Cerebellar nuclear complex (tissue), 1 donor: ENCODE measurements at places on chromosomes 1 and 21.

GRCh38 chr1:24465099-24465498 is 37.5 kb upstream of the RCAN3 start:
- DNase-seq: no peak

DNA sequence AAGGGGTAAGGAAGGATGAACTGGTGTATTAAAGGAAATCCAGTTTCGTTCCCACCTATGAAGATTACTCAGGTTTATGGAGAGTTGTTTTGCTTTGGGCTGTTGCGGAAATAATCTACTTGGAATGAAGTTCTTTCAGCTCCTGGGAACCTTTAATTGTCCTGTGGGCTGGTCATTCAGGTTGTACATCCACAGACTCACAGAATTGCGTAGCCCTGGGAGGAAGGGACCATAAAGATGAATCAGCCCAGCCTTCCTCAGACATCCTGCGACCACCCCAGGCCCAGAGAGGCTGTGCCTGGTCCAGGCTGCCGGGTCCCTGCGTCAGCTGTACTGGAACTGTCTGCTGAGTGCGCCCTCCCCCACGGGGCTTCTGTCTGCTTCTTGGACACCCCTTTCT is 72.7 kb downstream of the GALNT2 start:
- no peak for DNase-seq

- DNase-seq: no peak
Observed at GRCh38 chr1:207424570-207425131, 29.5 kb upstream of the CR2 start.

GRCh38 chr1:30490554-30491053 is 232.8 kb downstream of the MATN1 start:
- no peak for DNase-seq

GRCh38 chr1:84665703-84666317 is 24.5 kb downstream of the SSX2IP start:
- no peak for DNase-seq

- no peak for DNase-seq
Observed at GRCh38 chr21:31395791-31396190, 51.7 kb upstream of the TIAM1 start.

GRCh38 chr1:230773396-230774033 is 26.3 kb downstream of the CAPN9 start:
- no peak for DNase-seq

GRCh38 chr1:224763126-224763775 is 147.1 kb downstream of the CNIH3 start:
- DNase-seq: no peak

GRCh38 chr1:183611021-183611420 is 20.8 kb upstream of the NCF2 start:
- no peak for DNase-seq

- no peak for DNase-seq
Observed at GRCh38 chr1:154474802-154475201, 27.2 kb upstream of the TDRD10 start.

- DNase-seq: no peak
Observed at GRCh38 chr1:234398849-234399381, 25.7 kb downstream of the COA6 start.

GRCh38 chr21:36185523-36185922 is 28.9 kb downstream of the DOP1B start:
- DNase-seq: no peak

DNA sequence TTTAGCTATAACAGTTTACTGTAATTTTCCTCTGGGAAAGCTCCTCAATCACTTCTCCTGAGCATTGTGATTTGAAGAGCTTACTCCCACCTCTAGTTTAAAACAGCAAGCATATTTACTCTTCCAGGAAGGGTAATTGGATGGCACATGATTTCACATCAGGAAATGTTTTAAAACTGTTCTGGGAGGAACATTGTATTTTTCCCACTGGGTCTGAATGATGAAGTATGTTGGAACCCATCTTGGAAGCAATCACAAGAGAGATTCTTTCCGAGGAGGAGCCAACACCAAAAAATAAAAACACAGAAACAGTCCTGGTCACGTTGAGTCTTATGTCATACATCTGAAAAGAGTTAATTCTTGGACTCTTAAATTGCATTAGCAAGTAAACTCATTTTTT is 17.3 kb downstream of the MAP10 start:
- no peak for DNase-seq

DNA sequence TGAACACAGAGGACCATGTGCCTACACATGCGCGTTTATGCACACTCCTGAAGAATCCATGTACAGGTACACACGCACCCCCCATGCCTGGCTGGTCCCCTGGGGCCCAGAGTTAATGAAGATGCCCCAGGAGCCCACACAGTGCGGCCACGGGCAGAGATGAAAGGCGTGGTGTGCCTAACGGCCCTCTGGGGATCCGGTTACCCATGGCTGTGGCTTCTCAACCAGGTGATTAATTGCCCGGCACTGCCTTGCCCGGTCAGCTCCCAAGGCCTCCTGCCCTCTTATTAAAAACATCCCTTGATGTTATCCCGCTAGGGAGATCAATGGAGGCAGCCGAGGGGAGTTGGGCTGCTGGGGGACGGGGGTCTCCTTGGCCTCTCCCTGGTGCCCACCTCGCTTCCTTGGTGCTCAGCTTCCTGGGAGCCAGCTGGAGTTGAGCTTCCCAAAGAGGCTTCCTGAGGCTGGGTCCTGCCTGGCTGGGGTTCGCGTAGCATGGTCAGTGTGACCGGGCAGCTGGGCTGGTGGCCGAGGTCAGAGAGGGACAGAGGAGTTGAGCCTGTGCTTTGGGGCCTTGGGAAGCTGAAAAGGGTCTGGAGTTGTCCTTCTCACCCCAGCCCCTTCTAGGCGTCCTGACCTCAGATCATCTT is 75.0 kb upstream of the WNT4 start:
- DNase-seq: no peak

- no peak for DNase-seq
Observed at GRCh38 chr1:12040457-12041051, 21.3 kb downstream of the MIIP start.

- DNase-seq: no peak
Observed at GRCh38 chr1:209769971-209770370, 14.1 kb downstream of the TRAF3IP3 start.

DNA sequence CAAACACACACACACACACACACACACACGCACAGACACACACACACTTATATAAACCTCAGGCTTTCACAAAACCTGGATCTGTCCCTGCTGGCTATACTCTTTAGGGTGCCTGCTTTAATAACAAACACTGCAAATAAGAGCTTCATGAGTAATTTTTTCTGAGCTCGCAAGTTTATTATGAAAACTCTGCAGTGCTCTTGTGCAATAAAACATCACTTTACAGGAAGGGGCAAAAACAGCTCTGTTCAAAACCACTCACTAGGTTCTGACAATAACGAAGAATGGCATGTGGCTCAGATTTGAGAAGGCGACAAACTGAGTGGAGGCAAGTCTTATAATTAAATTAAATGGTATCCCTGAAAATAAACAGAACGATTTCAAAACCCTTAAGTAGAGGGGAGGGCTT is 42.6 kb upstream of the CTPS1 start:
- no peak for DNase-seq
